ENCODE measurements at places on chromosomes 5 and 9.
A peak's percentile ranks its signal among the peaks of the same experiment; 100 is the strongest.

- peak; percentile 83 for DNase-seq
These were observed 463.5 kb upstream of the RGMB start for GRCh38 chr5:98309785-98310598.

GRCh38 chr9:102506406-102506805 lies 488.7 kb upstream of the CYLC2 start:
- no peak for DNase-seq

GRCh38 chr5:87027570-87027969 lies 240.1 kb upstream of the RASA1 start:
- DNase-seq, result no peak

GRCh38 chr9:22469928-22470544 lies 23.4 kb downstream of the DMRTA1 start:
- no peak for DNase-seq

DNA sequence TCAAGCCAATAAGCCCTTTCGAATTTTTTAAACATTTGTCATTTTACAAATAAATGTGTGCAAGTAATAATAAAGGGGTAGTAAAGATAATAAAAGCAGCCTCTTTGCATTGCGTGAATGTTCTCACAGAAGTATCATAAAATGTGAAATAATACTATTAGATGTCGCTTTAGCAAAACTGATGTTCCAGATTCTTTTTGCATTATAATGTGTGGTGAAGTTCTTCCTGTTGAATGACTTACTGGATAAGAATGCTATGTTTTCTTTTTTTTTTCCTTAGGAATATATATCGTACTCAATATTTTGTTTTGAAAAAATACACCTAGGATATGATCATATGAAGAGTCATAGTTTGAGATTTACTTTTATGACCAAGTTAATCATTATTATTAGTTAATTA lies 85.2 kb upstream of the CDH12 start:
- no peak for DNase-seq

- DNase-seq, result no peak
These were observed 2.9 kb upstream of the NPDC1 start for GRCh38 chr9:137048655-137049543.

DNA sequence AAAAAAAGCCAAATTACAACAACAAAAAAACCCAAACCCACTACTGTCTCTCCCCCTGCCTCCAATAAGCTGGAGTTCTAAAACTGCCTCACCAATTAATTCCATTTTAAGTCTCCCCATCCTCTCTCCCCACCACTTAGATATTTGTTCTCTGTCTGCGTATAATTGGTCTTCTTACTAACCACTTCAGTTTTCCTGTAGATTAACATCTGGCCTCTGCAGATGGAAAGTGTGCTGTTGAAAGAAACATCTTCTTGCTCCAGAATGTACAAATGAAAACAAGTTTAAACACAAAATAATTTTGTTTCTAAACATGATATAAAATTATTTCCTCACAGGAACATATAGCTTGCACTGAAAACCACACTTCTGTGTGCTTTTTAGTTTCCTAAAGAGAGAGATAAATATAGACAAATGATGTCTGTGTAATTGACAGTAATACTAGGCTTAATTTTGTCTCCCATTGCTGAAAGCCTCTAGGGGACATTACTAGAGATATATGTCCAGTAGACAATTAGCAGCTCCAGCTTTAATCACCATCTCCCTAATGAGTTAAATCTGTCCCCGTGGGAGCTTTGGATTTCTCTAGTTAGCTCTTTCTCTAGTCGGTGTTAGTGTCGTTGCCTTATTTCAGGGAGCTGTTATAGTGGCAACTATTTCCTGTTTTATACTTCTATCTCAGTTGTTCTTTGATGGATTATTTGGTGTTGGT lies 164.0 kb downstream of the ARHGAP26 start:
- no peak for DNase-seq

DNA sequence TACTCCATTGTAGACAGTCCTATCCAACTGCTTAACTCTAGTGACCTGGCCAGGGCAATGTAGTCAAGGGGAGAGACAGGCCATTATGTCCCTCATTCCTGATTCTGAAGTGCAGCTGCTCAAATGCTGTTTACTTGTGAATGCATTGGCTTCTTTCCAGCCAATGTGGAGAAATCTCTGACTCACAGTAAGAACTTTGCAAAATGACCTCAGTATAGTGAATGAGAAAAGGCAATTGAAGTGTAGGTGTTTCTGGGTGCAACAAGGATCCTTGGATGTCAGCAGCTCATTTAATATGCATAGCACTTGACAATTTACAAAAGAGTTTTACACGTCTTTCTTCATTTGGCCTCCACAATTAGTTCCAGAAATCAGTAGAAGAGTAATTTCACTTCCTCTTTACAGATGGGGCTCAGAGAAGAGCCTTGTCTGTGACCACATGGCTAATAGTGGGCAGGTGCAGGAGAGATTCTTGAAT lies 367.2 kb downstream of the OSTF1 start:
- DNase-seq, result no peak

DNA sequence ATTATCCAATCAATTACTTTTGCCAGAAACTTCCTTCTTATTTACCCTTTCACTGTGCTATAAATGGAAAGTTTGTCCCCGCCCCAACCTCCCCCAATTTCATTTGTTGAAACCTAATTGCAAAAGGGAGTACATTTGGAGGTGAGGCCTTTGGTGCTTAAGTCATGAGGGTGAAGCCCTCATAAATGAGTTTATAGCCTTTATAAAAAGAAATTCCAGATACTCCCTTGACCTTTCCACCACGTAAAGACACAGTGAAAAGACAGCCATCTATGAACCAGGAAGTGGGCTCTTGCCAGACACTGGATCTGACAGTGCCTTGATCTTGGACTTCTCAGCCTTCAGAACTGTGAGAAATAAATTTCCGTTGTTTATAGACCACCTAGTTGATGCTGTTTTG lies 82.3 kb downstream of the NUDT12 start:
- no peak for DNase-seq

GRCh38 chr9:133064241-133065069 lies 2.7 kb downstream of the CEL start:
- no peak for DNase-seq

- DNase-seq, result no peak
These were observed 212.6 kb upstream of the KIF2A start for GRCh38 chr5:62093411-62093810.

DNA sequence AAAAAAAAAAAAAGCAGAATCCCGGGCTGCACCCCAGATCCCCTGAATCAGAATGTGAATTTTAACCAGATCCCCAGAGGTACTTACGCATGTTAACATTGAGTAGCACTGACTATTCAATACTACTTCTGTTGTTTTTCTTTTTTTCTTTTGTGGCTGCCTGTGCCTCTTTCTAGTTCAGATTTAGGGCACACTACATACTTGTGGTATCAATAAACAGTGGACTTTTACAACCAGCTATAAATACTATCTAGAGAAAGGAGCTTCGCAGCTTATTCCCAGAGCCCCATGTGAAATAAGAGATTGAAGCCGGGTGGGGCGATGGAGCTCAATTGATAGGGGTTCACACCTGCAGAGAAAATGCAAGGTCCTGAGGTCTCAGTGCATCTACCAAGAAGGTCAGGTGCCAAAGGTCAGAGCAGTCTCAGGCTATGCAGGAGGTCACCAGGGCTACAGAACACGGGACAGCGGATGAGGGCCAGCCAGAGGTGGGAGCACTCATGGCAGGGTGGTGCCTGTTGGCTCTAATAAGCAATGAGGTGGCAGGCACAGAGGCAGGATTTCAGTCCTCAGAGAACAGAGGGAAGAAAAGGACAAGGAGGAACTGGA lies 22.3 kb downstream of the WWC1 start:
- DNase-seq, result no peak

GRCh38 chr9:19807182-19807892 lies 18.5 kb upstream of the SLC24A2 start:
- no peak for DNase-seq

- DNase-seq, result no peak
These were observed 50.6 kb downstream of the NREP start for GRCh38 chr5:111706345-111706744.

DNA sequence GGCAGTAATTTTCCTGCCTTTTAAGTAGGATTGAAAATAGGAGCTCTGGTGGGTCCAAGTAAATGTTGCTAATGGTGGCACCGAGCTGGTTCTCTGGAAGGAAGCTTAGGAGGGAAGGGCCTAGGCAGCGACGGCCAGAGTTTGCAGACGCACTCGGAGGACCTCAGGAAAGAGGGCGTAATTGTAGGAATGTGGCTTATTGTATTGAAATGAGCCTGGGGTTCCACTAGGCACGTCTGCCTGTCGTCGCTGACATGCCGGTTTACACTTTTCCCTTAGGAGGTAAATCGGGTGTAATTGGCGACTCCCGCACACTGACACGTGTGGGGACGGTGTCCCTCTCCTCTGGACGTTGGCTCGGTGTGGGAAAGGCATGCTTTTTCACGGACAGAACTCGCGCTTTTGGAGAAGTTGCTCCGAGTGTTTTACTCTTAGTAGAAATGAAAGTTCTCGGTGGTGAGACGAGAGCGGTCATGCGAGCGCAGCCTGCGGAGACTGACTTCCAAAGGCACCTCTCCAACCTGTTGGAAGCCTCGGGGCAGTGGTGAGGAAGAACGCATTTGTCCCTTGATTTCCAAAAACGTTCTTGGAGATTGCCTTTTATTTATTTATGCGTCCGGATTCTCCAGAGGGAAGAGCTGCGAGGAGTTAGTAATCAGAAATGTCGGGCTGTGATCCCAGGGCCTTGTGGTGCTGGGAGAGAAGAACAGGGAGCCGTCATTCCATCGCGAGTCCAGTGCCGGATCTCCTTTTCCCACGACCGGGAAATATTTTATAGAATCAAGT lies 1.3 kb downstream of the NR4A3 start:
- no peak for DNase-seq

GRCh38 chr9:72917892-72918509 lies 34.9 kb downstream of the ALDH1A1 start:
- DNase-seq, result no peak

DNA sequence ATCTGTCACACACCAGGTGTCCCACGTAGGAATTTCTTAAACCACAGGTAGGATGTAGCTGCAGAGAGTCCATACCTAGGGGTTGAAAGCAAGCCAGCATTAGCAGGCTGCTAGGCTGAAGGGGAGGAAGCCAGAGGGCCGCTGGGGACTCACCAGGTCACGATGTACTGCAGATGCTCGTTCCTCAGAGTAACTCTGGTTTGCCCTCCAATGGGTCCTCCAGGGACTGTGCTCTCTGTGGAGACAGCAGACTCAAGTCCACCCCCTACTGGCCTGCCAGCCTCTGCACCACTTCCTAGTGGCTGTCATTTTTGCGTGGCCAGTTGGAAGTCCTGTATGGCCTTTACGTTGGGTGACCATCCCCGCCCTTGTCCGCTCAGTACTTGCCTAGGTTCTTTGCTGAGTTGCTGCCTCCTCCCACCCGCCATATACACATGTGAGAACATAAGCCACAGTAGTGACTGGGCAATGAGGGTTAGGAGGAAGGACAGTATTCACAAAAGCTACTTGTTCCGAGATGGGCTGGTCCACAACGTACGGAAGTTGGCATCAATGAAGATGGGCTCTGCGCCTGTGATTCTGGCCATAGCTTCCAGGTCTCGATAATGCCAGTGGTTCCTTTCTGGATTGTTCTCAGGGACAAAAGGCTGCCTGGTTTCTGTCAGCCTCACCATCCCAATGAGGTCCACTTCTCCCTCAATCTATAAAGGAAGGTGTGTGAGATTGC lies 4.1 kb downstream of the RPL7A start:
- DNase-seq, result no peak

DNA sequence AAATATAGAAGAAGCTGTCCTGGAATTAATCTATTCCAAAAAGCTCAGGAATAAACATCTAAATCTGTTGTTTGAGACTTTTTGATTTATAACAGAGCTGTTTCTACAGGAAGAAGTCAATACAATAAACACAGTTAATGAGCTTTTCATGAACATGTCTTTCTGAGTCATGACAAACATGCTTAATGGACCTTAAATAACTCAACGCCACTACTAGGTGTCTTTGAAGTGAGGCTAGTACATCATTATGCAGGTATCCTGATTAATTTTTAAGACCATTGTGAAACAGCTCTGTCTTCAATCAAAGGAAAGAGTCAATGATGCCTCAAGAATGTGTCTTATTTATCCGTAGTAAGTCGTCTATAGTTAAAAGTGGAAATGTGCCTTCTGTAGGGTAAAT lies 131.6 kb downstream of the GABRB2 start:
- DNase-seq, result no peak

GRCh38 chr5:1931604-1932231 lies 49.0 kb upstream of the IRX4 start:
- no peak for DNase-seq

DNA sequence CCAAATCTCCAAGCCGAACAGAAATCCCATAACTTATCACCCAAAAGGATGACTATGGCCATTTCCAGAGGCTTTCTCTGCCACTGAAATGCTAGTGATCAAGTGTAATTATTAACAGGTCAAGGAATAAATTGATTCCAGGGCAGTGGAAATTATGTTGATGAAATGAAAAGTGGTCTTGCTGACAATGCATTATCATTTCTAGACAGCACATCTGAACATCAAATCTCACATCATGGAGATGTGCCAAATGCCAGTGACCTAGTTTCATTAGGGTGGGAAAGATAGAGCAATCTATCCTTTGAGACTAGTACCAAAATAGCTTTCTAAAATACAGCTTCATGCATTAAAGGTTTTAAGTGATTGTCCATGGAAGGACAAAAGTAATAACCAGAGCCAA lies 86.1 kb downstream of the AUH start:
- DNase-seq, result no peak
